ENCODE measurements at places on chromosomes 7 and 10.

DNA sequence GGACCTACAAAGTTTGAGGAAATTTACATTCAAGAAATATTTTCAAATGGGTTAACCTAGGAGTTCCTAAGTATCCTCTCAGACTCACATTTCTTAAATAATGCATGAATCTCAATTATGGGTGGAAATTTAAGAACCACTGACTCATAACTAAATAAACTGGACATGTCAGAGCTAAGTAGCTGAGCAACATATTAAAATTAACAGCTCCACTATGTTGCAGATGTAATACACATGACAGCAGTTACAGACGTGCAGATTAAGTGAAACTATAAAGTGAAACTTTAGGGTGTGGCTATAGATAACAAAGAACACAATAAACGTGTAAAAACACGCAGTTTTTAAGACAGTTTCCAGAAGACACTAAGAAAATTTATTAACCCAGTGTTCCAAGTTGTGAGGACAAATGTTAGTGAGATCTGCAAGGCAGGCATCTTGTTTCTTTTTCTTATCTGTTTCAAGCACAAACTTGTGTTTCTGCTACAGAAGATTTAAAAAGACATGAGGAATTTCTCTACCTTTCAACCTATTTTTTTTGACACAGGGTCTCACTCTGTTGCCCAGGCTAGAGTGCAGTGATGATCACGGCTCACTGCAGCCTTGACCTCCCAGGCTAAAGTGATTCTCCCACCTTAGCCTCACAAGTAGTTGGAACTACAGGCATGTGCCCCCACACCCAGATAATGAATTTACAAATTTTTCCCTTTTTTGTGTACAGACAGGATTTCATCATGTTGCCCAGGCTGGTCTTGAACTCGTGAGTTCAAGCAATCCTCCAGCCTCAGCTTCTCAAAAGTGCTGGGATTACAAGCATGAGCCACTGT lies 25.3 kb downstream of the DNMBP start:
- no peak for DNase-seq

GRCh38 chr10:113023017-113023416 lies 73.0 kb downstream of the TCF7L2 start:
- DNase-seq, result no peak

GRCh38 chr7:134962270-134962780 lies 24.0 kb upstream of the AGBL3 start:
- DNase-seq, result no peak

DNA sequence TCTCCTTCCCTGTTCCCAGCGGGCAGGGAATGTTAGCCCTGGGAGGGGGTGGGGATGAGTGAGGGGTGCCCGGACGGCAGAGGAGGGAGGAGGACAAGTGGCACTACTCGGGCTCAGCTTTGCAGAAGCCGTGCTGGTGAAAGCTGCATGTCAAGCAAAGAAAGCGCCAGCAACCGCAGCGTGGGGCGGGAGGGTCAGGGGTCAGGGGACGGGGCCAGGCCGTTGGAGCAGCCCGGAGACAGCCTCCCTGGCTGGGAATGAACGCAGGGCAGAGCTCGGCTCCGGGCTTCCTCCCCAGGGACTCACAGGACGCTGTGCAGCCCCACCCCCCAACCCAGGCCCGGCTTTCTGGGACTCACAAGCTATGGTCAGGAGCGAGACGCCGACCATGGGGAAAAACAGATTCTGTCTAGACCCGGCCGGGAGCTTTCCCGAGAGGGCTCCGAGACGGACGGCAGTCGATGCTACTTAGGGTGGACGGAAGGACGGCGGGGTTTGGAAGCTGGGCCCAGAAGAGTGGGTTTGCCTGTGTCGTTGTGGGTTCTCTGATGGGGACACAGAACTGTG lies 113.4 kb downstream of the VIPR2 start:
- DNase-seq, result no peak

GRCh38 chr7:25619963-25620799 lies 391.9 kb upstream of the NPVF start:
- no peak for DNase-seq

- no peak for DNase-seq
Measured at GRCh38 chr7:40468891-40469864, 334.4 kb downstream of the SUGCT start.

DNA sequence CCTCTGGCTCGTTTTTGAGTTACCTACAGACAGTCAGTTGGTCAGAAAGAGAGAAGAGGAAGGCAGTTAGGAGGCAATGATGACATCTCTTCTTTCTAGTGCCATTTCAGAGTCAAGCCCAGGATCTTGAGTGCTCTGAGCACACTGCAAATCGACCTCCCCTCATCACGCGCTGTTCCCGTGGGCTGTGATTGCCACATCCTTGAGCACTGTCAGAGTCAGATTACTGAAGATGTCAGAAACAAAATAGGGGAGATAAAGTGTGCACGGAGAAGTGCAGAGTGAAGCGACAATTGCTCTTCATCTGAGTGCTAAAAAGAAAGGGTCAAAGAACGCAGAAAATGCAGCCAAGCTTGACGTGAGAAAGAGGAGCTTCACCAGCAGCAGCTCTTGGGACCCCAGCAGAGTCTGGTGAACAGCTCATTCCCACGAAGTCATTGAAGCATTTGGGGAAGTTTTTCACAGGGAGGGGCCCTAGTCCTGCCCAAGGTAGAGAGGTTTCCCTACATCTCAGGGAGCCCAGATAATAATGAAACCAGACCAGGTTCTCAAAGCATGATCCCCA lies 661.7 kb upstream of the AUTS2 start:
- no peak for DNase-seq

GRCh38 chr7:126778101-126778500 lies 474.6 kb downstream of the GRM8 start:
- DNase-seq, result no peak

All from CMK (cell line).